ENCODE measurements at places on chromosomes 13 and 19.

DNA sequence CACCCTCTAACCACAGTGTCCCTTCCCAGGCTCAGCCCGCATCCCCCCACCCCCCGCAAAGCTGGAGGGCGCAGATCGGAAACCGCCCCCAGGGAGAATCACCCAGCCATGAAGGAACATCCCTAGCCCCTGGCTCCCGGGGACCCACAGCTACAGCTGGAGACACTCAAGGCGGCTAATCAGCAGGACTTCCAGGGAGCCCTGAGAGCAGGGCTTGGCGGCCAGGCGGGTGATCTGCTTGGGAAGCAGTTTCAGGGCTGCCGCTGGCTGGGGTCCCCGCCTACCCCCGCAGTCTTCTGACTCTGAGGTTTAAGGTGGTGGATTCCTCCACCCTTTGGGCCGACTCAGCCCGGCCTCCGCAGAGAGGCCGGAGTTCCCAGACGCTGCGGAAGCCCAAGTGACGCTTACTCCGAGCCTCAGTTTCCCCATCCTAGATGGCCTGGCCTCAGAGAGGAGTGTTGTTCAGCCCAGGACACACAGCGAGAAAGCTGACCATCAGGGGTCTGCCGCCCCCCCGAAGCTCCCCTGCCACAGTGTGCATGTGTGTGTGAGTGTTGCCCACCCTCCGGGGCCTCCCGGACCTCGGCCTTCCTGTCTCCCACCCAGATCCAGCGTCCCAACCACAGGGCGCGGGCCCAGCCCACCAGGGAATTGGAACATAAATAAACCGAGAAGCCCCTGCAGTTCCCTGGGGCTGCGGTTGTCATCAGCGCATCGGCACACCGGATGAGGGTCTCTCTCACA, 9.8 kb downstream of the FUT6 start:
- DNase-seq = no peak

DNA sequence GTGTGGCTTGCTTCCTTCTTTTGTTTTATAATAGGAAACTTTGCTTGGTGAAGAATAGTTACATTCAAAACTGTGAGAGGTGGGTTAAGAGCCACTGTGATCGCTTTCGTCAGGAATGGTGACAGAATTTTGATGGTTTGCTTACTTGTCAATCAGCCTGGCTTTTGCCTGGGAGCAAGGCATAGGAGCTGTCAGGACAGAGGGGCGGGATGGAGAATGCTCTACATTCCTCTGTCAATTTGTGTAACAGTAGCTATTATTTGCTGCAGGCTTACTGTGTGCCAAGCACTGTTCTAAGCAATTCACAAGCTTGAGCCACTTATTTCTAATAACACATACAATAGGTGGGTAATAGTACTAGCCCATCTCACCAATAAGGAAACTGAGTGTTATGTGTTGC, 28.1 kb upstream of the TNFSF11 start:
- no peak for DNase-seq

- DNase-seq = no peak
These were observed 70.5 kb downstream of the ZNF568 start for GRCh38 chr19:36986601-36987000.

DNA sequence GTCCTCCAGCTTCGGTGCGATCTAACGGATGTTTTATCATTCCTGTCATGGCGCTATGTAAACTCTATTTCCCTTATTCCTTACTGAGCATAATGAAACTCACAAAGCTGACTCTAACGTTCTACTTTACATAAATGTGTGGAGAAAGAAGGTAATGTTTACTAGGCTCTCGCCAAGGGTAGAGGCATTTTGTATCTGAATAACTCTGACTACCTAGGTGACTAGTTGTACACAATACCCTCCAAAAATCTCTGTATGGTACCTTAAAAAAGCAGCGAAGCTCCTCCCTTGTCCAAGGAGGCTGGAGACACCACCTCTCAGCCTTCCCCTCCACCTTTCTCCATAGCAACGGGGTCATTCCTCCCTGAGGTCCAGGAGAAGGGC, 316 bp upstream of the ZNF530 start:
- no peak for DNase-seq

DNA sequence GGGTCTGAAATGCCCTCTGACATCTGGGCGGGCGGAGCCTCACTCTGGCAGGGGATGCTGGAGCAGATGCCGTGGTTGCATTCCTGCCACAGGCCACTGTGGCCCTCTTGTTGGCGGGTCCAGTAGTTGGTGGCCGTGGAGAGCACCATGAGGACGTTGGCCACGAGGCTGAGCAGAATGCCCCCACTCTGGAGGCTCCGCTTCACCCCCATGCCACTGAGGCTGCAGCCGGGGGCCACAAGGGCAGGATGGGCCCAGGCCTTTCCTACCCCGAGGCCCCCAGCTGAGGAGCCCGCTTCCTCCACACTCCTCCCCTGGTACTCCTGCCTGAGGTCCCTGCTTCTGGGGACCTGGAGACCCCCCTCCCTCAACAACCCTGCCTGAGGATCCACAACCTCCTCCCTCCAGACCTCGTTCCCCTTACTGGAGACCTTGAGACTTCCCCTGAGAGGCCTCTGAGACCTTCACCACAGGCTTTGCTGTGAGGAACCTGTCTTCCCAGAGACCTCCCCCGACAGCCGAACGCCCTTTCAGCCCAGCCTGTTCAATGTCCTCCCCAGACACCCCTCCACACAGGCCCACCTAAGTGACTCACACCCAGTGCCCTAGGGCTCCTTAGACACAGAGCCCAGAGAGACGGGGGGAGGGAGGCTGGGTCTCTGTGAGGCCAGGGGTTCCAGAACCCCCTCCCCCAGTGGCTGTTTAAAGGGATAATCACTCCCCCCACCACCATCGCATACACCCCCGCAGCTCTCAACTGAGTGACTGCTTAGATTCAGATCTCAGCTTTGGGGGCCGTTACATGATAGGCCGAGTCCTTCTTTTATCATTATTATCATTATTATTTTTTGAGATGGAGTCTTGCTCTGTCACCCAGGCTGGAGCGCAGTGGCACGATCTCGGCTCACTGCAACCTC, at the start of gene CLDND2:
Gene CLDND2 (minus strand): TSS at position 638 of the 917 bp plus-strand sequence. CDS start 426 bp downstream, at position 212.
- no peak for DNase-seq

DNA sequence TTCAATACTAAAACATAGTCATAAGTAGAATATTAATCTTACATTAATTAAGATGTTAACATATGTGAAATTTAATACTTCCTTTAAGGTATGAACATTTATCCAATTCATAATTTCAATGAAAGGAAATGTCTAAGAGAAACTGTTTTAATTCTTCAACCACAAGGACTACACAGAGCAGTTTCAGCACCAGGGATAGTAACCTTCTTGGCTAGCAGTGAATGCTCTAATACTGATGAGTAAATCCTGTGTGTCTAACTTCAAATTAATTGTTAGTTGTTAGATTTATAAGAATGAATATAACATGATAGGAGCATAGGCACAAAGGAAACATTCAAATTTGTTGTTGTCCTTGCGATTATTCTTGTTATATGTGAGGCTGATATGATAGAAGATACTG, 15.6 kb upstream of the NBEA start:
- DNase-seq = peak; percentile 63

GRCh38 chr13:34657716-34658115, 284.4 kb upstream of the NBEA start:
- no peak for DNase-seq

DNA sequence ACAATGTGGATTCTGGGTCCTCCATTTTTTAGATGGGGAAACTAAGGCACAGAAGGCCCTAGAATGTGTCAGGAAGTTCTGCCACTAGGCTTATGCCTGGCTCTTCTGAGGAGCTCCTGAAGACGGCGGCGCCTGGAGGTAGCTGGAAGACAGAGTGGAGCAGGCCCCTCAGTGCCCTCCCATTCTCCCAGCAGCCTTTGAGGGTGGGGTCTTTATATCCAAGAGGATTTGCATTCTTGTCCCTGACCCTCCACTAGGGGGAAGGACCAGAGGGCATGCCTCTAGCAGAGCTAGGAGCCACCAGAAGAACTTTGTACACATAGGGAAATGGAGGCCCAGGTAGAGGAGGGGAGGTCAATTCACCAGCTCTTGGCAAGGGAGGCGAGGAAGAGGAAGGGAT, 9.4 kb downstream of the CELF5 start:
- DNase-seq = no peak

- DNase-seq = no peak
These were observed 2.2 kb downstream of the APC2 start for GRCh38 chr19:1451916-1452801.

GRCh38 chr13:50700664-50701305, 142.7 kb downstream of the DLEU7 start:
- no peak for DNase-seq

- peak; percentile 72 for DNase-seq
These were observed at the start of gene SHFL for GRCh38 chr19:10085641-10086590. Gene SHFL, plus strand, starts transcription at chr19:10086317. Its CDS starts 111 bp downstream, at chr19:10086428.

DNA sequence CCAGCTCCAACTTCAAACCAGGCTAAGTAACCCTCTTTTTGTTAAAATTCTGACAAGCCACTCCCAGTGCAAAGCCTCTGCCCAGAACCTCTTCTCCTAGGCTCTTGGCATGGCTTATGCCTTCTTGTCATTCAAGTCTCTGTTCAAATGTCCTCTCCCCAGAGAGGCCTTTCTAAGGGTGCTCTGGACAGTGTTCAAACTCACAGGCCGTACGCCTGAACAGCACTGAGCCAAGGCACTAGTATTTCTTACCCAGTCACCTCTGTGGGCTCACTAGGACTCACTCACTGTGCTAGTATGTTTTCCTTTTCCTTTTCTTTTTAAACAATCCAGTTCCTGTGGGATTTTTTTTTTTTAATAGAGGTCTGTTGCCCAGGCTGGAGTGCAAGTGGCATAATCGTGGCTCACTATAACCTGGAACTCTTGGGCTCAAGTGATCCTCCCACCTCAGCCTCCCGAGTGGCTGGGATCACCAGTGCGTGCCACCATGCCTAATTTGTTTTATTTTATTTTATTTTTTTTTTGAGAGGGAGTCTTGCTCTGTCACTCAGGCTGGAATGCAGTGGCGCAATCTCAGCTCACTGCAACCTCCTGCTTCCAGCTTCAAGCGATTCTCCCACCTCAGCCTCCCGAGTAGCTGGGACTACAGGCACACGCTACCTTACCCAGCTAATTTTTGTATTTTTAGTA, 2.3 kb upstream of the ASF1B start:
- peak; percentile 57 for DNase-seq

DNA sequence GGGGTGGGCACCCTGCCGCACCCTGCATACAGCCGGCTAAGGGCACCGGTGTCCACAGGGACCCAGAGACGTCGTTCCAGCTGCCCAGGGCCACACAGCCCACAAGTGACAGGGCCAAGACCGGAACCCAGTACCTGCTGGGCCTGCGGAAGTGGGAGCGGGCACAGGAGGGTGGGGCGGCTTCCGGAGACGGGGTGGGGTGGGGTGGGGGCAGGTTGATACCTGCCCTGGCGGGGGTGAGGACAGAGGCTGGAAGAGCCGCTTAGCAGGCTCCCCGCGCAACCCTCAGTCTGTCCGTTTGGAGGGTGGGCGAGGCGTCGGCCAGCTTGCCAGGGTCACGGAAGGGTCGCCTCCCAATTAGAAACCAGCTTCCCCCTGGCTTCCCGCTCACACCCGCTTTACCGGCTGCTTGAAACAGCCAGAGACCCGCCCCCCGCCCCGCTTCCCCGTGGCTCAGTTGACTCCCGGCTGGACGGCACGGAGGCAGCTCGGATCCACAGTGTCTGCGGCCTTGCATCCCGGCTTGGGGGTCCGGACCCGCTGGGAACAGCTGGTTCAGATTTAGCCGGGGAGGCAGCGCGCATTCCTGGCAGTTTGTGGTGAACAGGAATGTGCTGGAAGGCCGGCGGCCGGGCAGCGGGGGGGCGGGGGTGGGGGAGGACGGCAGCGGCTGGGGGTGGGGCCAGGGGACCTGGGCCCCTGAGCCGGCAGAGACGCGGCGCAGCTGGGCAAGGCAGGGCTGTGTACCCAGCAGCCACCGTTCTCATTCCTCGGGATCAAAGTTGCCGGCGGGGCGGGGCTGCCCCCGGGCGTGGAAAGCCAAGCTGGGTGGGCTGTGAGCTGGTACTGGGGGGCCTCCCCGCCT, 1.9 kb downstream of the CNN2 start:
- DNase-seq = peak; percentile 97

GRCh38 chr13:98909016-98909415, 68.8 kb downstream of the DOCK9 start:
- peak; percentile 75 for DNase-seq
